ENCODE measurements at places on chromosomes 13 and 19. TPM values are rescaled to one million over a fixed set of nuclear protein-coding genes. Genes with fewer than 3 reads are reported as not detected.

GRCh38 chr19:47826800-47827199 is 5.1 kb downstream of the CRX start:
- DNase-seq, result no peak

DNA sequence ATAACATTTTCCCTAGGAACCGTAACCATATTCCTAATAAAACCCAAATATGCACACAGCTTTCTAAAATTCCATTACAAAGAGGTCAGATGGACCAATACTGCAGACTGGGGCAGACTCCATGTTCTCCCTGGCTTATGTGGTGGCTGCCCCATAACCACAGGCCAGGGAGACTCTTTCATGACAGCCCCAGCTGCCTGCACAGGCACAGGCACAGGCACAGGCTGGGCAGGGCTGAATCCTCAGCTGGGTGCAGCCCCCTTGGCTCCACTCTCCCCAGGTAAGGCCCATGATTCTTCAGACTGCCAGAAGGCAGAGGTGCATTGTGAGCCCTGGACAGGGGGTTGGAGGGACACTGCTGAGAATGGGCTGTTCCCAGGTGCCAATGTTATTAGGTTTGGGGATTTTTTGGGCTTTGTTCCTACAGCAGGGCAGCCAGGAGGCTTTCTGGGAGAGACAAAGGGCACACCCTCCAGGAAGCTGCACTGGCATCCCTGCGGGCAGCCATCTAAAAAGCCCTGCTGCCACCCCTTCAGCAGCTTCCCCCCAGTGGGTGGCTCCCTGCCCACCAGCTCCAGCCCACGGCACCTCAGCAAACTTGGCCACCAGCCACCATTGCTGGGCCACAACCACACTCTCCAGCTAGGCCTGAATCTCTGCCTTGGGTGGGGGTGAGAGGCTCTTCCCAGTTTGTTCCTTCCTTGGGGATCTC is 20.0 kb downstream of the DOCK9 start:
- DNase-seq, result no peak

Gene BRME1
- 0.50 TPM for total RNA-seq

Gene TTC9B
- total RNA-seq, result not detected

Gene ACP5
- not detected for total RNA-seq

Gene DIAPH3
- total RNA-seq, result 11.6 TPM
